ENCODE measurements at places on chromosomes 7 and 10.

GRCh38 chr10:71331736-71332135 is 12.7 kb downstream of the SLC29A3 start:
- H3K36me3 ChIP-seq = no peaks in the 10 kb centered on the region
- DNase-seq = no peak
- no peak overlapping the region for H3K27ac ChIP-seq
- H3K4me3 ChIP-seq = no peak overlapping the region
- no peaks in the 10 kb centered on the region for H3K27me3 ChIP-seq

- H3K4me3 ChIP-seq = no peak overlapping the region
- no peak for DNase-seq
- no peaks in the 10 kb centered on the region for H3K27me3 ChIP-seq
- no peak overlapping the region for H3K27ac ChIP-seq
- H3K36me3 ChIP-seq = no peaks in the 10 kb centered on the region
Measured at GRCh38 chr10:49534670-49535381, 4.1 kb downstream of the ERCC6 start.

DNA sequence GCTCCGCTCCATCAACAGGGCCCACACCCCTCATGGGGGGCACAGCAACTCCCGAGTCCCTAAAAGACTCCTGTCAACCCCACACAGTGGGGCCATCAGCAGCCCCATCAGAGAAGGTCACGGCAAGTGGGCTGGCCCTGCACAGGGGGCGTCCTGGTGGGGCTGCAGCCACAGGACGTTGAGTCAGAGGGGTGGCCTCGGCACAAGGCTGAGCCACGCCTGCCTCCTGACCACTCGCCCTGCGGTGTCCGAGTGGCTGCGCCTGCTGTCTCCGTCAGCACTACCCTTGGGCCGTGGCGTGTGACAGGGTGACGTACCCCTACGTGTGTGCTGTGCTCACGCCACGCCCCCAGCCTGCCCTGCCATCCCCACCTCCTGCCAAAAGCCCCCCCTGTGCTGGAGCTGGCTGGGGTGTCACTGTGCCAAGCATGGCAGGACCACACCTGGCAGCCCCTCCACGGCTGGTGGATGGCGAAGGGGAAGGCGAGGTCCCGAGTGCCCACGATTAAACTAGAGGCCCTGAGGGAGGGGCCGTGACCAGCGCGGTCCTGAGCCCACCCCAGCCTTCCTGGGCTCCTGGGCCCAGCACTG is 26.0 kb upstream of the NKX6-2 start:
- no peaks in the 10 kb centered on the region for H3K27me3 ChIP-seq
- no peaks in the 10 kb centered on the region for H3K36me3 ChIP-seq
- H3K4me1 ChIP-seq = peaks cover 3% of the 10 kb centered on the region
- DNase-seq = no peak

DNA sequence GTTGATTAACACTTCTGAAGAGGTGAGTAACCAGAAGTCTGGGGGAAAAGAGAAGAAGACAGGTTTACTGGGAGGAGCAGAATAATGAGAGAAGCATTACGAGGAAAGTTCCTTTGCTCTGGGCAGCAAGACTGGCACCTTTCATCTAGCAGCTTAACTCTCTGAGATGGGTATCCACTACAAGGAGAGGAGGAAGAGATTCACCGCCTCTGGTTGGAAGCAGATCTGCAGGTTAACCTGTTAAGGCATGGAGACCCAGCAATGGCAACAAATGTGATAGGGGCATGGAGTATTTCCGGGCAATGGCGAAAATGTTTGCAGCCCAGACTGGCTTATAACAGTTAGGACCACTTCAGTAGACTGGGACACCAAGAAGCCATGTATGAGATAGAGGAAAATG is 162.2 kb downstream of the TFEC start:
- H3K4me1 ChIP-seq = no peaks in the 10 kb centered on the region
- H3K4me3 ChIP-seq = no peak overlapping the region
- H3K27ac ChIP-seq = no peak overlapping the region

- H3K4me3 ChIP-seq = no peak overlapping the region
- peak; percentile 43 for DNase-seq
- no peaks in the 10 kb centered on the region for H3K36me3 ChIP-seq
- H3K4me1 ChIP-seq = no peaks in the 10 kb centered on the region
Measured at GRCh38 chr7:139321071-139321745, 19.9 kb upstream of the FMC1 start.

DNA sequence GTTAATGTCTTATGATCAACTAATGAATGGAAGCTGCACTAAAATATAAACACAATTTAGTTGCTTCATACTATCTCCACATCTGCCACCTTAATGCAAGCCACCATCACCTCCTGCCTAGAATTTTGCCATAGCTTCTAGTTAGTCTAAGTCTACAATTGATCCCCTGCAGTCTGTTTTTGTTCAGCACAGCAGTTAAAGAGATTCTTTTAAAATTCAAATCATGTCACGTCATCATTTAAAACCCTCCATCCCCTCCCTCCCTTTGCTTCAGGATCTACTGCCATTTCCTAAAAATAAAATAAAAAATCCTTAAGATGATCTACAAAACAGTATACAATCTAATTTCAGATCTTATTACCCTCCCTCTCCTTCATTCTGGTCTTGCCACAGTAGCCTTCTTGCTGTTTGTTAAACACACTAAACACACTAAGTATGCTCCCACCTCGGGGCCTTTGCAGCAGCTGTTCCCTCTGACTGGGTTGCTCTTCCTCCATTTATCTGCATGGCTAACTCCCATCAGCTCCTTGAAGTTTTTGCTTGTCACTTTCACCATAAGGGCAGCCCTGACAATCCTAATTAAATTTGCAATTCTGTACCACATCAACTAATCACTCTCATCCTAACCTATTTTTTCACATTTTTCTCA is 97.0 kb upstream of the FOXP2 start:
- DNase-seq = no peak
- H3K4me3 ChIP-seq = no peak overlapping the region
- no peaks in the 10 kb centered on the region for H3K27me3 ChIP-seq
- H3K4me1 ChIP-seq = no peaks in the 10 kb centered on the region
- no peaks in the 10 kb centered on the region for H3K36me3 ChIP-seq

DNA sequence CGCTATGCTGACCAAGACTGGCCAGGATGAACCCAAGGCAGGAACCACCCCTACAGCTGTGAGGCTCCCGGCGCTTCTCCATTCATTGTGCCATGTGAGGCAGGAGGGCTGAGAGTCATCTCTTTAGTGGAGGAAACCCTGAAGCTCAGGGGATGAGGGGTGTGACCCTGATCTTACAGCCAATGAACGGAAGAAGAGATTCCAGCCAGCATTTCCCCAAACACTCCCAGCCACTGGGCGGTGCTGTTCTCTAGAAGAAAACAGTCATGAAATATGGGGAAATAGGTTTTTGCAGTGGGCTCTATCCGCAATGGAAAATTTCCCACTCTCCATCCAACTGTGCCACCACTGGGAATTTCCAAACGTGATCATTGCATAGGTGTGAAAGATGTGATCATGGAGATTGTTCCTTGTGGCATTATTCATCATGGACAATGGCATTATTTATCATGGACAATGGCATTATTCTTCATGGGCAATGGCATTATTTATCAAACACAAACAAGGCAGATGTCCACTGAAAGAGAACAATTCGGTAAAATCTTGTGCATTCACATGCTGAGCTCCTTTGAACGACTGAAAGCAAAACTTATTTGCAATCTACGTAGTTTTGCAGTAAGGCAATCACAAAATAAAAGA is 14.0 kb upstream of the SLC18A2 start:
- peaks cover 17% of the 10 kb centered on the region for H3K27me3 ChIP-seq
- H3K36me3 ChIP-seq = no peaks in the 10 kb centered on the region
- no peaks in the 10 kb centered on the region for H3K4me1 ChIP-seq
- DNase-seq = peak; percentile 66
- H3K4me3 ChIP-seq = no peak overlapping the region
- H3K27ac ChIP-seq = no peak overlapping the region

DNA sequence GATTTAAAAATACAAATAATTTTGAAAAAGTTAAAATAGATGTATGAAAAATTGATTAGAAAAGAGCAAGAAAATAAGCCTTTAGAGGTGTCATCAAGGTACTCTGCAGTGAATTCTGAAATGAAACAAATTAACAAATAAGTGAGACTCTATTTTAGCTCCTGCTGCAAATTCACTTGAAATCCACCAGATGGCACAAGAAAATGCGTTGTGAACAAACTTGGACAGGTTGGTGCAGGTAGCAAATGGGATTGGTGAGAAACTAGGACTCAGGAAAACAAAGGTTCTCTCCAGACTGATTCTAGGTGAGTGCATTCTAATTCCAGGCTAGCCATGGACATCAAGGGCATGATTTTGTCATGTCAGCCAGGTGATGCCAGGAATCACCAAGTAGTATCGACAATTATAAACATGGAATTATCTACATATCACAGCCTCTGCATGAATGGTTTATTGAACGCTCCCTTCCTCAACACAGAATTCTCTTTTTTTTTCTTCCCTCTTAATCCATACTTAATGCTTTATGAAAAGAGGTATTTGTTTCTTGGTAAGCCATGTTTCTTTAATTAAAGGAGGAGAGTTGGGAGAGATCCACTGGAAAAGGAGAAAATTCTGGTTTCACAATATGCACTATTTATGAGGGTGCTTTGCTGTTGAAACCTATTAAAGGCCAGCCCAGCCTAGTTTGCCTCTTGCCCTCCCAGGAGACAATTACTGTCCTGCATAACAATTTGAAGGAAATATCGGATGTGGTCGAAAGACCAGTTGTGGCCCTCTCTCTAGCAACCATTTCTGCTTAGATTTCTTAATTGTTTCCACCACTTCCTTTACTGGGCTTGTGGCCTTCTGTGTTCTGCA is 118.1 kb downstream of the ZNF365 start:
- no peaks in the 10 kb centered on the region for H3K4me1 ChIP-seq
- H3K27ac ChIP-seq = no peak overlapping the region
- peak; percentile 41 for DNase-seq

DNA sequence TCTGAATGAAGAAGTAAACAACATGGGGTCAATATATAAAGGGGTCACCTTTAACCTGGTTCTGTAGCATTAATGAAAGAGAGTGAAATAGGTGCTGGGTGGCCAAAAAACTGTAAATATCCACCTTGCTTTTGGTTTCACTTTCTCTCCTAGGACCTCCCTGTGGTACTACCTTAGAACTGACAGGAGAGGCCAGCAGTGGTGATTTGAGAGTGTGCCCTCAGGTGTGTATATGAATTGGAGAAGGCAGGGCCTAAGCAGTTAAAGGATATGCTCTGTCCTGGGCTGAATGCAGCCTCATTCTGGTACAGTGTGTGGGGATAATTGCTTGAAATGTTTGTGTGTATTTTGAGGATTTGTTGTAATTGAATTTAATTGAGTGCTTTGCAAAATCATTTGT is 62.0 kb downstream of the BBS9 start:
- peak; percentile 25 for DNase-seq
- no peaks in the 10 kb centered on the region for H3K36me3 ChIP-seq
- no peaks in the 10 kb centered on the region for H3K27me3 ChIP-seq
- no peak overlapping the region for H3K4me3 ChIP-seq

All from hepatocyte (in vitro differentiated cells).